Lung (tissue), 17 donors: ENCODE measurements at places on chromosomes 5 and 9.

- peaks cover 37% of the 10 kb centered on the region for H3K4me1 ChIP-seq
- peak; percentile 62 for DNase-seq
- peak overlapping the region; percentile 91 for H3K27ac ChIP-seq
- peaks cover 18% of the 10 kb centered on the region for H3K36me3 ChIP-seq
Measured at GRCh38 chr9:106920701-106921283, 57.8 kb downstream of the ZNF462 start.

- H3K27me3 ChIP-seq: no peaks in the 10 kb centered on the region
- H3K4me1 ChIP-seq: no peaks in the 10 kb centered on the region
- DNase-seq: peak; percentile 84
- H3K36me3 ChIP-seq: no peaks in the 10 kb centered on the region
Measured at GRCh38 chr9:95857124-95857523, 18.4 kb upstream of the ERCC6L2 start.

GRCh38 chr9:32426278-32426939 lies 42.0 kb downstream of the ACO1 start:
- H3K4me1 ChIP-seq: no peaks in the 10 kb centered on the region
- DNase-seq: no peak
- H3K27me3 ChIP-seq: no peaks in the 10 kb centered on the region

- H3K36me3 ChIP-seq: no peaks in the 10 kb centered on the region
- peaks cover 19% of the 10 kb centered on the region for H3K4me1 ChIP-seq
- no peaks in the 10 kb centered on the region for H3K27me3 ChIP-seq
- DNase-seq: no peak
Measured at GRCh38 chr9:125650271-125650737, 56.7 kb downstream of the MAPKAP1 start.

DNA sequence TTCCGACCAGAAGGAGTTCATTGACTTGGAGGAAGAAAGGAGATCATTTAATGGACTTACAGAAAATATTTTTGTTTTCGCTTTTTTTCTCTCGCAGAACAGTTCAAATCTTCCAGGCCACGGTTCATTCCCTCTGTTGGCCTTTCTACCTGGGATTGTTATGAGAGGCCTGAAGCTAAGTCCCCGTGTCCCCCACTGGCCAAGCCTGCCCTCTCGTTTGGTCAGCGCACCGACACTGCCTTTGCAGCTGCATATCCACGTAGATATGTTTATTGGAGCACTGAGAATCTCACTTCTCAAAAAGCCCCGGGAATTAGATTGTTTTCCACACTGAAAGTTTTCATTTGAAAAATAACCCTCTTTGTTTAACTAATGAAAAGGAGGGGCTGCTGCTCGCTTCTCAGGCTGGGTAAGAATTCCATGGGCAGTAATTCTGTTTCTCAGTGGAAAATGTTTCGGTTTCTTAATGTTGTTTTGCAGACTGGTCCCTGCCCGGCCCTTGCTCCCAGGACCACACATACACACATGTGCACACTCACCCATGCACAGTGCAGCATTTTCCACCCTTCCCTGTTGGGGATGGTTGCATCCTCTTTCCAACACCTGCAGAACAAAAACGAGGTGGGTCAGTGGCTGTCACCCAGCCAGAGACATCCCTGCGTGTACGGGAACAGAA lies 655.7 kb downstream of the BNC2 start:
- DNase-seq: no peak
- no peaks in the 10 kb centered on the region for H3K36me3 ChIP-seq
- H3K27me3 ChIP-seq: no peaks in the 10 kb centered on the region
- H3K4me3 ChIP-seq: no peak overlapping the region
- H3K4me1 ChIP-seq: peaks cover 38% of the 10 kb centered on the region

DNA sequence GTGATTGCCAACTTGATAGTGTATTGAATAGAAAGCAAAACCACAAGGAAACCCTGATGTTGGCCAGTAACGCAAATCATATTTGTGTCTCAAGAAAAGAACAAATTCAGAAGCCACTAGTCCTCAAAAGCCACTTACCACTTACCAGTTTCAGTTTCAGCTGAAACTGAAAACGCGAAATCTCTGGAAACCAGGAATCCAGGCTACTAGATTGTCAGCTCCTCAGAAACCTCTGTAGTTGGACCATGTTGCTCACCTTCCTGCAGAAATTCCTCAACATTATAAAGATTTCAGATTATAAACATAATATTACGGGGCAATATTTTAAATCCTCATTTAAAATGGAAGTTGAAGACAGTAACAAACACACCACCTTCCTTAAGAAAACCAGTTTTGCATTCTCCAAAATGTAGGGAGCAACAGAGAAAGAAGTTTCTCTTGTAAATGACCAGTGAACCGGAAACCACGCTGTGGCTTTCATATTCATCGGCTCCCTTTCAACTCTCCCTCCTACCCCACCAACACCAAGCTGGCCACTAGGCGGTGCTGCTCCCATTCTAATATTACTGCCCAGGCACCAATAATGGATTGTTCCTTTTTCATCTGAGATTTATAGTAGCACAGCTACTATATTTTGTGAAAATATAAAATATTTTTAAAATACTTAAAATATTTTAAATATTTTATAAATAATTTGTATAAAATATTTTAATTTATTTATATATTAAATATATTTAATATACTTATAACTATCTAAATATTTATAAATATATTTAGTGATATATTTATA lies 8.7 kb upstream of the TMED7 start:
- H3K27me3 ChIP-seq: no peaks in the 10 kb centered on the region
- no peaks in the 10 kb centered on the region for H3K36me3 ChIP-seq
- H3K27ac ChIP-seq: peak overlapping the region; percentile 76
- H3K4me3 ChIP-seq: no peak overlapping the region

- no peak overlapping the region for H3K4me3 ChIP-seq
- no peaks in the 10 kb centered on the region for H3K36me3 ChIP-seq
- no peak overlapping the region for H3K27ac ChIP-seq
- no peaks in the 10 kb centered on the region for H3K4me1 ChIP-seq
- DNase-seq: no peak
Measured at GRCh38 chr9:115615821-115616665, 498.1 kb upstream of the TNC start.
